ENCODE measurements at places on chromosomes 1 and 21.

GRCh38 chr1:208709981-208710380 is 465.8 kb upstream of the PLXNA2 start:
- no peak for DNase-seq

GRCh38 chr1:6009120-6010040 is 17.2 kb upstream of the NPHP4 start:
- DNase-seq = no peak

- DNase-seq = no peak
Observed at GRCh38 chr1:5640845-5641244, 351.4 kb downstream of the NPHP4 start.

DNA sequence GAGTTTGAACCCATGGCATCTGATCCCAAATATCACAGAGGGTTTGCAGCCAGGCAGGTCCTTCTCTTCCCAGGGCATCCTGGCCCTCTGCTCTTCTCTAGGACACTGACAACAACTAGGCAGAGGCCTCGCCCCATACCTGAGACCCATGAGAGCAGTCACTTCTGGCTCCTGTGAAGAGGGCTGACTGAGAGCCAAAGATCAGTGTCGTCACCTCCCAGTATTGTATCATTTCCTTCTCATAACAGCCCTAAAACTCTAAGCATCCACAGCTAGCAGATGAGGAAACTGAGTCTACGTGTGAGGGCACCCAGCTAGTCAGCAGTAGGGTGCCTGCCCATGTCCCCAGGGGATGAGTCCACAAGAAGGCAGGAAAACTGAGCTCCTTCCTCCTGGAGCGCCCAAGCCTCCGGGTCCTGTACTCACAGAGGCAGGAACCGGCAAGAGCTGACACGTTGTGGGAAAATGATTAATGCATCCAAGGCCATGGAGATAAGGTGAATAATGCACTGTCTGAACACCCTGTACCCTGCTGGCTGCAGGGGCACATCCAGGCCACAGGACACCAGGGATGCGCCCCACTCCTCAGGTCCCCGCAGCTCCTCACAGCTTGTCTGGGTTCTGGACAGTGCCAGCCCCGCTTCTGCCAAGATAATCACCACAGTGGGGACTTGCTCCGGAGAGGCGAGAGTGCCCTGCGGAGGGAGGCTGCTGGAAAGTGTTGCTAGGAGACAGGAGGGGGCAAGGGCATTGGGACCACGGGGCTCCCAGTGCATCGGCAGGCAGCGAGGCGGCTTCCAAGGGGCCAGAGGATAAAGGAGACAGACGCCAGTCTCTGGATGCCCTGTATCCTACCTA is 340.0 kb downstream of the NPHP4 start:
- no peak for DNase-seq

GRCh38 chr1:38578271-38578951 is 281.2 kb downstream of the RRAGC start:
- DNase-seq = no peak

DNA sequence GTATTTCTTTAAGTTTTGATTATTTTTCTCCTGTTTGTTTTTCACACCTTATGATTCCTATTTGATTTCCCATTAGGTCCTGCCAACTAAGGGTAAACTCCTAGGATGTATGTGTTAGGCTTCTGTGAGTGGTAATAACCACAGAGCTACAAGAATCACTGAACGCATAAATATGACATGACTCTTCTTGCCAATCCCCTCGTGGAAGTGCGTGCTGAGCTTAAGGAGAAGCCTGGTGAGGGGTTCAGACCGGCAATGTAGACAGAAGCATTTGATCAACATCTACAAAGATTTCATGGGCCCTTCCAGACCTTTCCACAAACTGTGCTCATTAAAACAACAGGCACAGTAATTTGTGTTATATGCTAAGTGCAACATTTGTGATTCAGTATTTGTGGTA is 273.8 kb upstream of the SNX7 start:
- DNase-seq = no peak

DNA sequence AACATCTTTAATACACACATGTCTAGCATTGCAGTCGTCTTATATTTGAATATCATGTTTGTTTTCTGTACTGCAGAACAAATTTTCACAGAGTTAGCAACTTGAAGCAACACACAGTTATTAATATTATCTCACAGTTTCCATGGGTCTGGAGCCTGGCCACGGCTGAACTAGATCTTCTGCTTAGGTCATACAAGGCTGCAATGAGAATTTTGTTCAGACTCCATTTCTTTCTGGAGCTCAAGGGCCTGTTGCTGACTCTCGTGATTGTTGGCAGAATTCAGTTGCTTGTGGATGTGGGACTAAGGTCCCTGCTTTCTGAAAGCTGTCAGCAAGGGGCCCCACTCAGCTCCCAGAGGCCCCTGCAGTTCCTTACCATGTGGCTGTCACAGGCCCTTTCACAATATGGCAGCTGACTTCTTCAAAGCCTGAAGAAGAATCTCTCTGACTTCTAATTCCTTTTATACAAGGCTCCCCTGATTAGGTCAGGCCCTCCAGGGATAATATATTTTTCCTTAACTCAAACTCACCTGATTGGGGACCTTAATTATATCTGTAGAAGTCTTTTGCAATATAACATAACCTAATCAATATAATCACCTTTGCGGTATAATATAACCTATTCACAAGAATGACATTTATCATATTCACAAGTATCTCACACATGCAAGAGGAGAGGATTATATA is 296.3 kb downstream of the NFIA start:
- no peak for DNase-seq

DNA sequence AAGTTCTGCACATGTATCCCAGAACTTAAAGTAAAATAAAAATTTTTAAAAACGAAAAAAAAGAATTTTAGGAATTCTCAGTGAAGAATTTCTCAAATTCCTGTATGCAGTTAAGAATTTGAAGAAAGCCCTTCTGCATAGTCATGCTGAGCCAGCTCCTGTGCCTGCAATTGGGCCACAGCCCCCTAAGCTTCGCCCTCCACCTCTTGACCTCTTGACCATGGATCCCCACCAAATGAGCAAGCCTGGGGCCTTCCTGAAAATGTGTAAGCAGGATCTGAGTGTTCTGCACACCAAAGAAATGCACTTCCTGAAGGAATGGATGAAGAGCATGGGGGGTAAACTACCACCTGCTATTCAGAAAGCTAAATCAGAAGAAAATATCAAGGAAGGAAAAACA is 52.0 kb downstream of the NBPF6 start:
- DNase-seq = no peak

DNA sequence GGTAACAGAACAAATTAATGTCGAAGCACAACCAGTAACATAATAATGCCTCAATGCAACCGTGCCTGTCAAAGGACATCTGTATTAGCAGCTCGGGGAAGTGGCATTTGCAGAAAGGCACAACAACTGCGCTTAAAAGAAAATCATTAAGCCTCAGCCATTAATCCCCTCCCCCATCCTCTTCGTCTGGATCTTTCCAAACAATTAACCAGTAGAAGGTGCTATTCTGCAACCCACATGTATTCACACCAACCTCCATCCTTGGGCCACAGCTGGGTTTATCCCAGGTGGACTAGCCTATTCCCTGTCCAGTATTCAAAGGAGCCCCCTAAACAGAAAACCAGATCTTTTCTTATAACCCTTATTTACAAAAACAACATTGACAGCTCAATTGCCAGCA is 2.6 kb downstream of the RERE start:
- DNase-seq = peak; percentile 27

- no peak for DNase-seq
Observed at GRCh38 chr1:241675983-241676382, 23.9 kb downstream of the WDR64 start.

GRCh38 chr1:202107801-202108731 is 14.7 kb upstream of the GPR37L1 start:
- peak; percentile 16 for DNase-seq

DNA sequence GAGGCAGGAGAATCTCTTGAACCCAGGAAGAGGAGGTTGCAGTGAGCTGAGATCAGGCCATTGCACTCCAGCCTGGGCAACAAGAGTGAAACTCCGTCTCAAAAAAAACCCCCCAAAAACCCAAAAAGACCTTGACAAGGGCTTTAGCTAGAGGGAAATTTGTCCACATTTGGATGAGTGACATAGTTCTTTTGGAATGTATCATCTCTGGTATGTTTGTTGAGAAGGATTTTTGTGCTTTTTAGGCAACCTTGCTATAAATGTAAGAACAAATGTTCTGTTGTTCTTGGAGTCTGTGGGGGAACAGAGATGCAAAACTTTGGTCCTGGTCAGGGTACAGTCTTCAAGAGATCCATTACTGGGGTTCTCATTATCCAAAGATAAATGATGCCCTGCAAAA is 28.9 kb downstream of the INAVA start:
- DNase-seq = no peak

- DNase-seq = no peak
Observed at GRCh38 chr21:38341546-38342012, 84.8 kb downstream of the KCNJ15 start.

DNA sequence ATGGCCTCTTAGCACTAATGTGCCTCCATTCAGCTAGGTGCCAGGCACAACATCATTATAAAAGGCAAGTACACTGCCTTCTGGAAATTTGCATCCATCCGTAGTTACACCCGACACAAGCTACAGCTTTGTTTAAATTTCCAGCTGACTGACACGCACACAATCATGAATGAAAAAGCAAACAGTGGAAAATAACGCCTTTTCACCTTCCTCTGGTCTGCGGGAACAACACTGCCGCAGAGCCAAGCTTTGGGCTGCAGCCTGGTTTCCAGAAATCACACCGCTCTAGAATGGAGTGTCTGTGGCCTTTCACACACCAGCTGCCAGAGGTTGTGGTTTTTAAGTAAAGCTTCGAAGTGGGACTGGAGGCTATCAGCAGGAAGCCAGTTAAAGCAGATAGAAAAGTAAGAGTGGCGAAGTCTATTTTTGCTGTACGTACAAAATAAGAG is 142.8 kb upstream of the COA6 start:
- no peak for DNase-seq

DNA sequence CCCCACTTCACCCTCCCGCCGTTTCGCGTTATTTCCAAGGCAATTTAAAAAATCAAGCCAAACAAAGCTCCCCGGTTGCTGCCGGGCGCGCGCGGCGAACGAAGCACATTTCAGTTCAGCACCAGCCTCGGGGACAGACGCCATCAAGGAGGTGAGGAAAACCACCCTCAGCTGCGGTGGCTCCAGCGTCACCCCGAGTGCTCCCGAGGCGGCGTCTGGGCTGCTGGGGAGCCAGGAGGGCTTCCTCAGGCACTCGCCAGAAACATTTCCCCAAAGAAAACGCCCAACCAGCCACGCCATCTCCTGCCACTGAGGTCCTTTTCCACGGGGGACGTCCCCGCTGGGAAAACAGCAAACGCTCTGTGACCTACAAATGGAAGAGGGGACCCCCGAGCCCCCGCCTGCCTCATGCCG is 623 bp downstream of the GNG4 start:
- DNase-seq = peak; percentile 74

GRCh38 chr1:234219711-234220110 is 153.5 kb upstream of the COA6 start:
- no peak for DNase-seq

DNA sequence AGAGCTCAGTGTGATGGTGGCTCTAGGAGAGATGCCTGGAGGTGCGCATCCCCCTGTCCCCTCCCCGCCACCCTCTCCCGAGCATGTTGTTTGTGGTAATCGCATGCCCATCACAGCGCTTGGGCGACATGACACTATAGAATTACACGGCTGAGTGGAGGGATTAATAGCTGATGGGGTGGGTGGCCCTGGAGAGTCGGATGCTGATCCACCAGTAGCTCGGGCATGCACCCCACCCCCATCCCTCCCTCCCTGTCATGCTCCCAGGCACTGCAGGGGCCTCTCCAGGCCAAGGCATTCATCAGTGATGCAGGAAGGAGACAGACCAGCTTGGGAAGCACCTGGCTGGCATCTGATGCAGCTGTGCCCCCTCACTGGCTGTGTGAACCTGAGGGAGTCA is 159.0 kb upstream of the IGSF21 start:
- DNase-seq = no peak

- peak; percentile 80 for DNase-seq
Observed at GRCh38 chr1:15046487-15047165, 106.9 kb upstream of the TMEM51 start.

DNA sequence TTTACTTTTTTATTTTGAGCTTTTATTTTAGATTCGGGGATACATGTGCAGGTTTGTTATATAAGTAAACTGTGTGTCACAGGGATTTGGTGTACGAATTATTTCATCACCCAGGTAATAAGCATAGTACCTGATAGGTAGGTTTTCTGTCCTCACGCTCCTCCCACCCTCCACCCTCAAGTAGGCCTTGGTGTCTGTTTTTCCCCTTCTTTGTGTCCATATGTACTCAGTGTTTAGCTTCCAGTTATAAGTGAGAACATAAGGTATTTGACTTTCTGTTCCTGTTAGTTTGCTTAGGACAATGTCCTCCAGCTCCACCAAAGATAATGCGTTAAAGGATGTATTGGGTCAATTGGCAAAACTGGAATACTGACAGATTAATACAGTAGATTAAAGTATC is 5.8 kb downstream of the ATP1A4 start:
- no peak for DNase-seq

- DNase-seq = no peak
Observed at GRCh38 chr1:193210996-193211395, 24.6 kb upstream of the B3GALT2 start.

DNA sequence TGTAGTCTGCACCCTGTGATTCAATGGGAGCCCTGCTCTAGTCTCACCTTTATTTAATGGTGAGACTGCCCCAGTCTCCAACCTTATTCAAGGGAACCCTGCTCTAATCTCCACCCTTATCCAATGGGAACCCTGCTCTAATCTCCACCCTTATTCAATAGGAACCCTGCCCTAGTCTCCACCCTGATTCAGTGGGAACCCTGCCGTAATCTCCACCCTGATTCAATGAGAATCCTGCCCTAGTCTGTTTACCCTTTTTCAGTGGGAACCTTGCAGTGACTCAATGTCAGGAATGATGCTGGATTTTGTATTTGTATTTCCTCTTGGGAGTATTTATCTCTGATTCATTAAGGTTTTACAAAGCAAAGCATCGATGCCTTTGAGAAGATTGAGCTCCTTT is 39.5 kb downstream of the TRPM2 start:
- DNase-seq = no peak

DNA sequence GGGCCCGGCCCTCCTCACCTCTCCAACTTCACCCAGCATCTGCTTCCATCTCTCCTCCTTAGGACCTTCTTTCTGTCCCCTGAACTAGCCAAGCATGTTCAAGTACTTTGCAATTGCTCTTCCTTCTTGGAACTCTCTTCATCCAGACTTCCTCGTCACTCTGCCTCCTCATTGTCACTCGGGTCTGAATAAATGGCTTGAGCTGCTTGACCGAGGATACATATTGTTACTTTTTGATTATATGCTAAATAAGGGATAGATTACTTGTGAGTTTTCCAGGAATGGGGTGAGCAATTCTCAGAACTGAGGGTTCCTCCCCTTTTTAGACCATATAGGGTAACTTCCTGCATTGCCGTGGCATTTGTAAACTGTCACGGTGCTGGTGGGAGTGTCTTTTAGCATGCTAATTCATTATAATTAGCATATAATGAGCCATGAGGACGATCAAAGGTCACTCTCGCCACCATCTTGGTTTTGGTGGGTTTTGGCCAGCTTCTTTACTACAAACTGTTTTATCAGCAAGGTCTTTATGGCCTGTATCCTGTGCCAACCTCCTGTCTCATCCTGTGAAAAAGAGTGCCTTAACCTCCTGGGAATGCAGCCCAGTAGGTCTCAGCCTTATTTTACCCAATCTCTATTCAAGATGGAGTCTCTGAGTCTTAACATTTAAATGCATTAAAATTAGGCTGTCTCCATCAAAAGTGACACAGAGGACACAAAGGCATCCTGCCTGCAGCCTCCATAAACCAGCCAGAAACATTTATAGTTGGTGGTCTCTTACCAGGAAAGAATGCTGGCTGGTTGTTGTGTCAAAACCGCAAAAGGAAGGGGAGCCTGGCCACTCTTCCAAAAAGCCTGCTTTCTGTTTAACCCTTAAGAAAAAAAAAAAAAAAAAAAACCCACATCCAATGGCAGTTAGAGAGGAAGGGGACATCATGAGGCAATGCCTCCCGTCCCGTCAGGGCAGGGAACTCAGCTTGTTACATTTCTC is 179.3 kb downstream of the KAZN start:
- DNase-seq = no peak
